Heart right ventricle (tissue), 16 donors: ENCODE measurements at places on chromosomes 3 and 15.
A peak's percentile ranks its signal among the peaks of the same experiment; 100 is the strongest.

- DNase-seq = peak; percentile 30
Measured at GRCh38 chr3:194536871-194537637, 50.3 kb upstream of the ATP13A3 start.

- no peak for DNase-seq
Measured at GRCh38 chr15:60916032-60916678, 312.9 kb downstream of the RORA start.

- no peak for DNase-seq
Measured at GRCh38 chr3:156608601-156609514, 53.9 kb upstream of the SSR3 start.

DNA sequence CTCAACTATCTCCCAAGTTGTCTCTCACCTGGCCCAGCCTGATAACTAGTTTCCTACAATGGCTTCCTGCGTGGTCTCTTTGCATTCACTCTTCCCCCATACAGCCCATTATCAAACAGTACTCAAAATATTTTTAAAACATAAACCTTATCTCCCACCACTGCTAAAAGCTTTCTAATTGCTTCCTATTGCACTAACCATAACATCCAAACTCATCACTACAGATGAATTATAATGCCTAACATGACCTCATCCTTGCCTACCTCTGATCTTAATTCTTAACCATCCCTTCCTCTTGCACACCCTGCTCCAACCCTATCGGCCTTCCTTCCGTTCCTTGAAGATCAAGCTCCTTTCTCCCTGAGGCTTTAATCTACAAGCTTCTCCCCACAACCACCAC is 17.0 kb downstream of the ACAP2 start:
- no peak for DNase-seq

DNA sequence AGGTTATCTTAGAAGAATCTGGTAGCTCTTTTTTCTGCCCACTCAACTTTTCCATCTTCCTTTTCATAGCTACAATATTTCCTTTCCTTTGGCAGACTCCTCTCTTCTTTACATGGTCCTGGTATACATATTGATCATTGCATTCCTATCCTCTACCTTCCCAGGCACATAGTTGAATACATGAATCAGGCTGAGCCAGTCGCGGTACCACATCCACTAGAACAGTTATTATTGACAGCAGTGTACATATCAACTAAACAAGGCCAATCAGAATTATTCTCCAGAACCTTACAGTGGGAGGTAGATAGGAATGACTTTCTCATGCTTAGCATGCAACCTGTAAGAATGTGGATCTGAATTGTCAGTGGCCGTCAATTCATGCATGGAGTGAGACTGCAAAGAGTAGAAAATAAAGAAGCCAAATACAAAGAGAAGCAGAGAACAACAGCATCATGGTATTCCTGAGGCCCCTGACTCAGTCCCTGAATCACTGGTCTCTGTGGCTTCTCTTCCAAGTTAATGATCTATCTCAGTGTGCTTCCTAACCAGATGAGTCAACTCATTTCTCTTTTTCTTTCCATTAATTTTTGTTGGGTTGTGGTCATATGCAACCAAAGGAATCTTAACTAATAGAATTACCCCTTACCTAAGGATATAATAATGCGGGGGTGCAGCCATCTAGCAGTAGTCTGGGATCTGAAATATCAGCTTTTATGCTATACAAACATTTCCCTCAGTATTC is 60.9 kb upstream of the DCBLD2 start:
- no peak for DNase-seq
